ENCODE measurements at places on chromosomes 1 and 21. TPM values are rescaled to one million over a fixed set of nuclear protein-coding genes. Genes with fewer than 3 reads are reported as not detected.

Gene PER3
- 2.1 TPM for total RNA-seq

Gene MAD2L2
- 37.7 TPM for total RNA-seq

Gene LY9
- not detected for total RNA-seq

Gene OR14K1
- not detected for total RNA-seq

Gene FHAD1
- total RNA-seq: under 0.01 TPM
